ENCODE measurements at places on chromosomes 11 and 22.

- H3K36me3 ChIP-seq, result no peaks in the 10 kb centered on the region
- no peak overlapping the region for H3K27ac ChIP-seq
- DNase-seq, result no peak
- H3K4me1 ChIP-seq, result peaks cover 30% of the 10 kb centered on the region
- no peaks in the 10 kb centered on the region for H3K27me3 ChIP-seq
Observed at GRCh38 chr22:24845041-24845898, 39.3 kb downstream of the SGSM1 start.

DNA sequence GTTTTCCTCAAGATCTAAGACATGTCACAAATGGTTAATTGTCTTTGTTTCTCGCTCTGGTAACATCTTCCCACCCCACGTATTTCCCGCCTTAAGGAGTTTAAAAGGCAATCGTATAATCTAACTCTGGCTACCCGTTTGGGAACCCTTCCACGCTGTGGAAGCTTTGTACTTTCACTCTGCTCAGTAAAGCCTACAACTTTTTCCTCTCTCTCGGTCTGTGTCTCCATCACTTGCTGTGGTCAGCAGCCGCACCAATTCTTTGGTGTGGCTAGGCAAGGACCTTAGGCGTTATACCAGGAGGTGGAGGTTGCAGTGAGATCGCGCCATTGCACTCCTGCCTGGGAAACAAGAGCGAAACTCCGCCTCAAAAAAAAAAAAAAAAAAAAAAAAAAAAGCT lies 1430.1 kb downstream of the LRRC4C start:
- no peak overlapping the region for H3K27ac ChIP-seq
- DNase-seq, result peak; percentile 31
- no peaks in the 10 kb centered on the region for H3K27me3 ChIP-seq
- H3K4me3 ChIP-seq, result no peak overlapping the region

GRCh38 chr11:45301537-45302246 lies 15.6 kb upstream of the SYT13 start:
- H3K27me3 ChIP-seq, result no peaks in the 10 kb centered on the region
- no peak overlapping the region for H3K4me3 ChIP-seq
- no peaks in the 10 kb centered on the region for H3K4me1 ChIP-seq
- no peaks in the 10 kb centered on the region for H3K36me3 ChIP-seq
- no peak overlapping the region for H3K27ac ChIP-seq

DNA sequence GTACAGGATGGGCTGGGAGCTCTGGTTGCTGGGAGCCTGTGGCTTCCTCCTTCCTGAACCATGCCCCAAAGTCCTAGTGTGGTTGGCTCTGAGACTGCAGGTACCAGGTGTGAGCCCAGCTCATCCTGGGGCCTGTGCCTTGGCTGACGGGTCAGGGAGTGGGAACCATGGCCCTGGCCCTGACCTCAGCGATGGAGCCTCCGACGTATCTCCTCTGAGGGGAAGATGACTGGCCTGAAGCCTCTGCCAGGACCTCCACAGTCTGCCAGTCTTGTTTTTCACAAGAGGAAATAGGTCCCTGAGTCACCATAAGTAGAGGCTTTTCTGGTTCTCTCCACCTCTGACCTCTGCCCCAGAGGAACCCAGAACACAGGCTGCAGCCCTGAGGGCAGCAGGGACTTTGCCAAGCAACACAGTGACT lies 3.4 kb downstream of the RCE1 start:
- no peaks in the 10 kb centered on the region for H3K27me3 ChIP-seq
- H3K4me1 ChIP-seq, result peaks cover 27% of the 10 kb centered on the region
- no peak overlapping the region for H3K4me3 ChIP-seq

DNA sequence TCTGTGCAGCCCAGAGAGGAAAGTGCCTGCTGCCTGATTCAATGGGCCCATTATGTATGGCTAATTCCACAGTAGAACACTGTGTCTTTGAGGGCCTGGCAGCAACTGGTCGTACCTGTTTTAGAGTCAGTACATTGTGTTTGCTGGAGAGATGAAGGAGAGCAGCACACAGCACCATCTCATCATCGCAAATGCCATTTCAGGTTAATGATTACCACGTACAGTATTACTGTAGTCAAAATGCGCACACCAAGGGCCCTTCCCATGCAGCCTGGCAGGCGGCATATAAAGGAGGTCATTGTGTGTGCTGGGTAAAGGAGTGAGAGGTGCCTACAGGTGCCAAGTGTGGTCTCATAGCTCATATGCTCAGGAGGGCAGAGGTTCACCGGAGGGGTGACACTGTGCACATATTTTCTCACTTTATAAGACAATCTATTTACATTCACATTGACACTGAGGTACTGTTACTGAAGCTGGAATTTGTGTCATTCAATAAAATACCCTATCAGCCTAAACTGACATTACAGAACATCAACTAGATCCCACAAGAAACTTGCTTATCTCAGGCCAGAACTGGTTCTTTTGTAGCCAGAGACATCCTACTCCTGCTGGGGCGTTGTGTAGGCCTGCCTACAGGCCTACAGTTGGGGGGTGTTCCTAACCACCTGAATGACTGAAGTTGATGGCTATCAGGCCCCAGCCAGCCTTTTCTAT lies 90.4 kb downstream of the APIP start:
- no peak overlapping the region for H3K4me3 ChIP-seq
- peak overlapping the region; percentile 68 for H3K27ac ChIP-seq
- H3K36me3 ChIP-seq, result no peaks in the 10 kb centered on the region
- DNase-seq, result peak; percentile 77
- peaks cover 37% of the 10 kb centered on the region for H3K4me1 ChIP-seq
- H3K27me3 ChIP-seq, result no peaks in the 10 kb centered on the region

GRCh38 chr22:43859176-43859575 lies 3.1 kb downstream of the SULT4A1 start:
- no peak overlapping the region for H3K27ac ChIP-seq
- peaks cover 21% of the 10 kb centered on the region for H3K27me3 ChIP-seq
- H3K4me3 ChIP-seq, result no peak overlapping the region
- no peak for DNase-seq

- no peak for DNase-seq
- no peaks in the 10 kb centered on the region for H3K27me3 ChIP-seq
- peak overlapping the region; percentile 2 for H3K27ac ChIP-seq
Observed at GRCh38 chr11:7612661-7613393, 60.5 kb downstream of the CYB5R2 start.
